ENCODE measurements at places on chromosomes 4 and X.

DNA sequence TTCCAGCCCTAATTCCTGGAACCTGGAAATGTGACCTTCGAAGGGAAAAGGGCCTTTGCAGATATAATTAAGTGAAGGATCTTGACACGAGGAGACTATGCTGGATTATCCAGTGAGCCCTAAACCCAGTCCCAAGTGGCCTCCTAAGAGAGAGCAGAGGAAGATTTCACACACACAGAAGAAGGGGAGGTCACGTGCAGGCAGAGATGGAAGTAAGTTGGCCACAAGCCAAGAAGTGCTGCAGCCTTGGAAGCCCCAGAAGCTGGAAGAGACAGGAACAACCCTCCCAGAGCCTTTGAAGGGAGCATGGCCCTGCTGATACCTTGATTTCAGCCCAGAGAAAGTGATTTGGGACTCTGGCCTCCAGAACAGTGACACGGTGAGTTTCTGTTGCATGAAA lies 51.9 kb downstream of the EVC2 start:
- DNase-seq = no peak

DNA sequence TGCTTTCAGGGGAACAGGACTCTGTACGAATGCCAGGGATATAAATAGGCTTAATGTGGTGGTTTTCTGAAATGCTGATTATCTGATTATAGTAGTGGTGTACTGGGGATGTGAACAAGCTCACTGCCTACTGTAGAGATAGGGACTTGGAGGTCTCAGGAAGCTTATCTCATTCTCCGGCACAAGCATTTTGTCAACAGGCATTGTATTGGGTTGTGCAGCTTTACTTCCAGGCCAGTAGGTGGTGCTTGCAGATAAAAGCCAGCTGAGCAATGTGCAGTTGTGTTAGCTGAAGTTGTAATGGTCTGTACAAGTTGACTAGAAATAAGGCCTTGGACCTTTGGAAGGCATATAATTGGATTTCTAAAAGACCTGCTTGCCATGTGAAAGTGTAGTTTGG lies 49.5 kb upstream of the TMLHE start:
- no peak for DNase-seq

GRCh38 chr4:7593646-7594412 lies 159.1 kb upstream of the PSAPL1 start:
- DNase-seq = no peak

DNA sequence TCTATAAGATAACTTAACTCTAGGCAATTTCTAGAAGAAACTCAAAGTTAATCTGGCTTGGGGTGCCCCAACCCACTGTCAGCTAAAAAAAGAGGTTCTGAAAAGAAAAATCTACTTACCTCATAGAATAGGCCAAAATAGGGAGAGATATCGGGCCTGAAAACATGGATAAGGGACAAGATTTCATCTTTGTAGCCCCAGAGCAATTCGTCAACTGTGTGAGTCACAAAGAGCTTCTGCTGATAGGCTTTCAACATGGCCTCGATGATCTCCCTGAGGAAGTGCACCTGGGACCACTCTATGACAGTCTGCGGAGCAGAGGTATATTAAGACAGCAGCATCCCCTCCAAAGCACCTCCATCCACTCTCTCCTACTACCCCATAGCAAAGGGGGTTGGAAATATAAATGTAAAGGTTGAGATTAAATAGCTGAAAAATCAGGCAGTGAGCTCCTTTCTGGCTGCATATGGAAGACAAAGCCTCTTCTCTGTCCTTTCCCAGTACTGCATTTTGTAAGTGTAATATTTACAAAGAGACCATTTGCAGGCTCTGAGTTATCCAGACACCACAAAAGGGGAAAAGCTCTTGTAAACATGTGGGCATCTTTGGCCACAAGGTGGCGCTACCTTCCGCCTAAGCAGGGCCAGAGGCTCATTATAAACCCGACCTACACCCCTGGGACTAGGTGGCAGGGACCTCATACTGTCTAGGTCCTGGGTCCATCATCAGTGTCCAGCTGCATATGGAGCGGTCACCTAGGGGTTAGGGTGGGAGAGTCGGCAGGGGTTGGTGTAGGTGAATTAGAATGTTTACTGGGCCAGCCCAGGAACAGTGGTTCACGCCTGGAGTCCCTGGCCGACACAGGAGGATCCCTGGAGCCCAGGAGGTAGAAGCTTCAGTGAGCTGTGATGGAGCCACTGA lies 31.5 kb upstream of the NUP54 start:
- DNase-seq = peak; percentile 78

- no peak for DNase-seq
Measured at GRCh38 chr4:120355881-120356280, 289.2 kb upstream of the MAD2L1 start.

DNA sequence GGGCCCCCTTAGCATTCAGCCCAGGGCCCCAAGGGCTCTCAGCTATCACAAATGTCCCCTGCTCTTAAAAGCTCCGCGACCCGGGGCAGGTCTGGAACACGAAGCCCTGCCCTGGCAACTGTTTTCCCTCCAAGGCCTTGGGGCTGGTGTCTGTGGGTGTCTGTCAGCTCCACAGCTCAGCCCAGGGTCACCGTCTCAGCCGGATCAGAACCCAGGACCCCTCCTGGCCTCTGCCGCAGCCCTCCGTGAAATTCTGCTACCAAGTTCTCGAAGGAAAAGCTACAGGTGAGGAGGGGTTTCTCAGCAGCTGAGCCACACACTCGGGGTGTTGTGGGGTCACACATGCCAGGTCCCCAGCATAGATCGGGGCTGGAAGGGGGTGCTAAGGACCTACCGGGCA lies 61.2 kb downstream of the ACOX3 start:
- DNase-seq = no peak

GRCh38 chr4:109969919-109970318 lies 57.2 kb downstream of the EGF start:
- peak; percentile 75 for DNase-seq

DNA sequence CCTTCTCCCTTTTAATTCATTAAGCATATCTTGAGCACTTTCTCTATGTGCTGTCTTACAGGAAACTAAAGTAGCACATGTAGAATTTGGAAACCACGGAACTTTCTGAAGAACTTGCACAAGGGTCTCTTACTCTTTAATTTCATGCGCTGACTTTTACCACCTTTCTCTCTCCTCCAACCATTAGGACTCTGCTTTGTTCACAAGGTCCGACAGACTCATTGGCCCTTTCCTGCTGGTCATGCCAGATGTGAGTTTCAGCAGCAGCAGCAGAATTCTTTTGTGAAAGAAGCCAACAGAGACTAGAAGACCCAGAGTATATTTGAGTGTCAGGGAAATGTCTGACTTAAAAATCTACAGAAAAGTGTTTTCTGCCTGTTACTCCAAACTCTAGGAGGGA lies 207.1 kb downstream of the GUCY2F start:
- no peak for DNase-seq

- DNase-seq = no peak
Measured at GRCh38 chr4:89625599-89626293, 211.2 kb downstream of the SNCA start.

DNA sequence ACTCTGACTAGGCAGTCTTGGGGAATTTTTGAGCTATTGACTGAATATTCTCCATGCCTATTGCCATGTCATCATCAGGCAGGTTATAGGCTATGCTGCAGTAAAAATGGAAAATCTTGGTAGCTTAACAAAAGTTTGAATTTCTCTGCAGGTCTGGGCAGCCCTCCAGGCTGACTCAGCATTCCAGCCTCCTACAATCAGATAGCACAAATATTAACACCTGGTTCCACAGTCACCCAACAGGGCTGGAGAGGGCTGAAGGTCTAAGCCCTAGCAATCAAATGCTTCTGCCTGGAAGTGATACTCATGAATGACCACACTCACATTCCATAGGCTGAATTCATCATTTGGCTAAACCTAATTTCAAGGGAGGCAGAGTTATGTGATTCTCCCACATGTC lies 9.6 kb upstream of the PPP3CA start:
- peak; percentile 75 for DNase-seq

DNA sequence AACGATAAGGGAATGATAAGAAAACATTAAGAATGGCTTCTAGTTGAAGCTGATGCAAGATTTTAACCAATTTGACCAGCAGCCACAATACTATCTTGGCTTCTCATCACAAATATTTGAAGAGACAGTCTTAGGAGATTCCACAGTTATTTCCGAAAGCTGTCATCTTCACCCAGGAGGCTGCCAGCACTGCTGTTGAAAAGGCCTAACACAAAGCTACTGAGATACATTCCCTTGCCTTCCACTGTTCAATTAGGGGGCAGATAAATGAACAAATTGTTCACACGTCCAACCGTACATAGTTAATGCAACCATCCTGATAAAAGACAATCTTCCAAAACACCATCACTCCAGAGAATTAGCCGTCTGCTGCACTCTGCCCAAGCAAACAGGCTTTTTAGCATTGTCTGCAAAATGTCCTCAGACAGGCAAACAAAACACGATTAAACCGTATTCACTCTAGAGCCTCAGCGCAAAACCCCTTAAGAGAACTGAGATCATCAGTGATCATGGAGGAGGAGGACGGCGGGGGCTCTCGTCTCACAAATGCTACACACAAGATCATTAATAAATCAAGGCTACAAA lies 189.8 kb upstream of the PSAPL1 start:
- no peak for DNase-seq

- no peak for DNase-seq
Measured at GRCh38 chrX:15448010-15448639, 45.0 kb downstream of the PIR start.

DNA sequence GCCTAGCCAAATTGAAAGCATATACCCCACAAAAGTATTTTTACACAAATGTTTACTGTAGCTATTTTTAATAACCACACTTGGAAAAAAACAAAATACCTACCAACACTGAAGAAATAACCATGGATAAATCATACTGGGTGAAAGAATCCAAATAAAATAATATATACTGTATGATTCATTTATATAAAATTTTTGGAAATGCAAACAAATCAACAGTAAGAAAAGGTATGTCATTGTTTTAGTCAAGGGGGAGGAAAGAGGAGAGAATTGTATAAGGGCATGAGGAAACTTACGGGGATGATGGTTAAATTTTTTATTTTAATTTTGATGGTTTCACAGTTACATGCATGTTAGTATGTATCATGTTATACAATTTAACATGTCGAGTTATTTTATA lies 557.8 kb downstream of the TECRL start:
- no peak for DNase-seq

GRCh38 chr4:48205107-48205506 lies 64.5 kb downstream of the TEC start:
- DNase-seq = no peak

DNA sequence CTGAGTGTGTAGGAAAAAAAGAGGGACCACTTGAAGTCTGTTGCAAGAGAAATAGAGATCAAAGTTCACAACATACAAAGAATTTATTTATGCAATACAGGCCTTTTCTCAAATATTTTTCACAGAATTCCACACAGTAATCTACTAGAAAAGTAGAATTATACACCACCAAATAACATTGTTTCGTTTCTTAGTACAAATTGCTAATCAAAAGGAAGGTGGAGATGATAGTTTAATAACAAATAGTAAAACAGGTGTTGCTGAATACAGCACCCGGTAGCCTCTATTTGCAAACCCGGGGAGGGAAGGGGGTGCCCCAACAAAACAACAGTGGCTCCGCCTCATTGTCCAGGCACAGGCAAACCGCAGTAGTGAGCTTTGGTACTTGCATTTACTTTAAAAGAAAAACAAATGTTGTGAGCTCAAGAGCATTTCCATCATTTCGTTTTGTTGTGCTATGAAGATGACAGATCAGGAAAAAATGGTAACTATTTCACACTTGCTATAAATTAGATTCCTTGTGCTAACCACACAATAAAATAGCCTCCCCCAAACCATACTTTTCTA lies 186.4 kb downstream of the DCLK2 start:
- no peak for DNase-seq

DNA sequence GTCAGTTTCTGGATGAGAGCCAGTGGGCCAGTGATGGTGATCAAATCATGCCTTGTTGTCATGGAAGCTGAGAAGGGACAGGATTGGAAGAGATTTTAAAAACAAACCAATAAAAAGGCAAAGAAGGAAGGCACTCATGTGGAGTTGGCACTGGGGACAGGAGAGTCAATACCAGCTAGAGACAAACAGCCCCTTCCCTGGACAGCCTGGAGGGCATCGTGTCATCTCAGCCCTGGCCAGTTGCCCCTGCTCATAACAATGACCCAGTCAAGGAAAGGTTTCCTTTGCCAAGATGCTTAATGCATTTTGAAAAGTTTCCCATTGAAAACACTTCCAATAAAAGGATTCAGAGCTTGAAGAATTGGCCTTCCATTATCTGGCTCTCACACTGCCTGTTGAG lies 55.5 kb downstream of the SCML1 start:
- DNase-seq = no peak

- DNase-seq = no peak
Measured at GRCh38 chrX:9233141-9233540, 199.2 kb upstream of the FAM9B start.

DNA sequence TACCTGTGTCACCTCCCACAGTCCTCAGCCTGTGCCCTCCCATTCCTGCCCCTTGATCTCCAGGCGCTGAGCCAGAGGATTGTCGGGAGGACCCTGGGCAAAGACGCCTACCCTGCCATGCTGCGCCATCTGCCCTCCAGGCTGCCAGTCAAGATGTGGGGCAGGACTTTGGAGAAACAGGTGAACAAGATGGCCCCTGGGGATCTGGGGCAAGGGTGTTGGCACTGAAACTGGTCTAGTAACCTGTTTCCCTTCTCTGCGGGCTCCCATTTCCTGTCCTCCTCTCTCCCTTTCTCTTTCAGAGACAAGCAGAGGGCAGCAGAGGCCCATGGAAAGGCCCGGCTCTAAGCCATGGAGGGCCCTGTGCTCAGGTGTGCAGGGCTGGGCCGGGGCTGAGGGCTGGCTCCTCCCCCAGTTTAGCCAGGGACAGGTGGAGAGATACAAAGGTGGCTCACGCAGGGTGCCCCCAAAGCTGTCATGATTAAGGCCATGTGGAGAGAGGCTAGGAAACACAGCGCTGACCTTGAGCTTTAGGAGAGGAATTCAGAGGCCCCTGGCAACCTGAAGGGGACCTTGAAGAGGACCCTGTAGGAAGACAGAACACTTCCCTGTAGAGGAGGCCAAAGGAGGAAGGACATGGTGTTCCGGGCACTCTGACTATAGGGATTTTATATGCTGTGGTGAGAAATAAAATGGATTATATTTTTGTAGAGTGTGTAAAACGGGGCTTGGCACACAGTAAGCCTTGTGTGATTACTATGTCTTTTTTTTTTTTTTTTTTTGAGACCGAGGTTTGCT lies at the start of gene GLOD5:
Gene GLOD5 (plus strand): TSS at position 74 of the 798 bp plus-strand sequence. CDS start 44 bp downstream, at position 118.
- DNase-seq = no peak

- DNase-seq = no peak
Measured at GRCh38 chr4:28842271-28842670, 1877.9 kb upstream of the PCDH7 start.

GRCh38 chr4:61860376-61860775 lies 660.2 kb downstream of the ADGRL3 start:
- DNase-seq = no peak

GRCh38 chrX:135516376-135516775 lies 4.1 kb upstream of the INTS6L start:
- no peak for DNase-seq

- DNase-seq = no peak
Measured at GRCh38 chrX:95762716-95763115, 921.9 kb upstream of the DIAPH2 start.

Data from endothelial cell of umbilical vein (primary cell).